ENCODE measurements at places on chromosomes 16 and 17.

DNA sequence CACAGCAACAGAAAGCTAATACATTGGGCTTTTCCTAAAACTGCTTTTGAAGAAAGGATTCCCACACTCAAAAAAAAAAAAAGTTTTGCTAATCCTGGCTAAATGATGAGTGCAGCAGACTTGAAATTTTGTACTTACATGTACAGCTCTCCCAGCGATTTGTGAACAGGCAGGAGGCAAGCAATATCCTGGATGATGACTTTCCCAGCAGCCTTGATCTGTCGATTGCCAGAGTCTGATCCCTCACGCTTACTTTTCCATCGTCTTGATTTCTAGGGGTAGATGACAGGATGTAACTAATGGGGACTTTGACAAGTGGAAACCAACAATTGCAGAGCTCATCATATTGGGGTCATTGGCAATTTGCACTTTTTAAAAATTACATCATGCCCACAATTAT lies 91.4 kb downstream of the WDR59 start:
- no peak for DNase-seq

GRCh38 chr16:66662445-66663194 lies 33.9 kb downstream of the CMTM4 start:
- DNase-seq = peak; percentile 43

- no peak for DNase-seq
These were observed 163.6 kb upstream of the C17orf78 start for GRCh38 chr17:37212179-37212578.

GRCh38 chr17:79391376-79392233 lies 219.2 kb downstream of the RBFOX3 start:
- DNase-seq = peak; percentile 55

DNA sequence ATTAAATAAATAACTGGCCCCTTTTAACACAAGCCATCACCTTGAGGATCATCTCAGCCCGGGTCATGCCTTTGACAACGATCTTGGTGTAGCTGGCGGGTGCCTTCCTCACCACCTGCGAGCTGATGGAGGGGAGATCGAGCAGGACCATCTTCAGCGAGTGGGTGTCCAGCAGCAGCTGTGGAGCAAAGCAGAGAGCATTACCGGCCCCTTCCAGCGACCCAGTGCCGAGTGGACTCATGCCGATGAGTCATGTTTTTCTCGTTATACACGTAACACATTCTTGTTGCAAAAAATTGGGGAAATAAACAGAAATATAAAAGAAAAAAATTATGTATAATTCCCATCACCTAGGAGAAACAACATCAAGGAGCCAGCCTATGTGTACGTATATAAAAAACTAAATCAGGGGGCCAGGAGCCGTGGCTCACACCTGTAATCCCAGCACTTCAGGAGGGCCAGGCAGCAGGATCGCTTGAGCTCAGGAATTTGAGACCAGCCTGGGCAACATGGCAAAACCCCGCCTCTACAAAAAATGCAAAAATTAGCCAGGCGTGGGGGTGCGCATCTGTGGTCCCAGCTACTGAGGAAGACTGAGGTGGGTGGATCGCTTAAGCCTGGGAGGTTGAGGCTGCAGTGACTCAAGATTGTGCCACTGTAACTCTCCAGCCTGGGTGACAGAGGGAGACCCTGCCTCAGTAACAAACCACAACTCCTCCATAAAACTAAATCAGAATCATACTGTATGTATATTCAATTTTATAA lies 169.1 kb upstream of the RPH3AL start:
- no peak for DNase-seq

DNA sequence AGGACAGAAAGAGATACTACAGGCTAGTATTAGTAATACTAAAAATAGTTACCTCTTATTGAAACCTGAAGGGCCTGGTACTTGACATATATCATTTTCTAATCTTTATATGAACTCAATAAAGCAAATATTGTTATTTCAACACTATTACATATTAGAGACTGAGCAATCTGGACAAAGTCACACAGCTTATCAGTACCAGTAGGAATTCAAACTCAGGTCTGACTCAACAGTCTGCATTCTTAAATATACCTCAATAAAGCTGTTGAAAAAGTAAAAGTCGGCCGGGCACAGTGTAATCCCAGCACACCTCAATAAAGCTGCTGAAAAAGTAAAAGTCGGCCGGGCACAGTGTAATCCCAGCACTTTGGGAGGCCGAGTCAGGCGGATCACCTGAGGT lies 67.4 kb downstream of the KANSL1 start:
- DNase-seq = no peak

- peak; percentile 17 for DNase-seq
These were observed 37.1 kb upstream of the BCAS3 start for GRCh38 chr17:60640503-60640902.

- DNase-seq = no peak
These were observed 102.8 kb upstream of the PLCG2 start for GRCh38 chr16:81676066-81676882.

DNA sequence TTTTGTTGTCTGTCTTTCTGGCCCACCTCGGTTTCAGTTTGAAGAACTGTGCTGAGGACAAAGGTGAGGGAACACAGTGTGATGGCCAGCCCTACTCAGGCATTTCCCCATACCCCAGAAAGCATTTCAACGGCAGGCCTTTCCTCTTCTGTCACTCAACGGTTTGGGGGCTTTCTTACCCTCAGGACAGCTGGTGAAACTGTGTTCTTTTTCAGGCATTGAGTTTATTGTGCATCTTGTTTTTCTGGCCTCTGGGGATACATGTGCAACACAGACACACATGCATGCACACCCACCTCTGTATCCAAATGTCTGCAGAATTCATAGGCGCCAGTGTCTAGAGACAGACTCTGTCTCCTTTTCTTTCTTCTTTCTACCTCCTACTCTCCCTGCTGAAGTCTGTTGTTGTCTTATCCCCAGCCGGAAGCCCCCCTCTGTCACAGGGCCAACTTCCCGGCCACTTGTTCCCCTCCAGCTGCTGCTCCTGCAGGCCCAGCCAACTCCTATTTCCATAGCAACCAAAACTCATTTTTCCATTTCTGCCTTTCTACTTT lies 17.0 kb downstream of the CHD9 start:
- DNase-seq = no peak

DNA sequence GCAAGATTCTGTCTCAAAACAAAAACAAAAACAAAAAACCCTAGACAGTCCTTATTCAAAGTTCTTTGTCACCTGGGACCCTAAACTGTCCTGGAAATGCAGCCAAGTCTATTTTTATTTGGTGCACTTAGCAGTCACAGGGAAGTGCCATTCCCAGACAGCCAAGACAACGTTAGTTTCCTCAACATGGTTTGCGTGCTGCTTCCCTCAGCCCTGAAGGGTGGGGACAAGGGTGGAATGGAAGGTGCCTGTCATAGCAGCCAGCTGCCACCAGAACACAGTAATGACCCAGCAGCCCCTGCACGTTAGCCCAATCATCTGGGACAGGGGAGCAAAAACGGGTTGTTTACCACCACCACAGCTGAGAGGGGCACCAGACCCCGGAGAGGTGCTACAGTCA lies 16.9 kb downstream of the CREBBP start:
- DNase-seq = no peak

DNA sequence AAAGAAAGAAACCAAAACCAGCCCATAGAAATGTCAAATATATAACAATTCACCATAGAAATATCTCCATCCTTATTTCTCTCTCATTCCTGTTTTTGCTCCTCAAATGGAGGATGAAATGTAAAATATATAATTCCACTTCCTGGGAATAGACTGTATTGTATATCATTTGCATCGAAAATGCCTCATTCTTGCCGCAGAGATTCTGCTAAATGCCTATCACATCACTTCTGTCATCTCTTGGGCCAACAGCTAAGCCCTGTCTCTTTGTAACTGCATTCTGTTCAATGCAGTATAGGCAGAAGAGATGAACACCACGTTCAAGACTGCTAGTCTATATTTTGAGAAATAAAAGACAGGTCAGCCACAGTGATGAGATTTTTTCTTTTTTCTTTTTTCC lies 956.3 kb upstream of the SOX9 start:
- no peak for DNase-seq

DNA sequence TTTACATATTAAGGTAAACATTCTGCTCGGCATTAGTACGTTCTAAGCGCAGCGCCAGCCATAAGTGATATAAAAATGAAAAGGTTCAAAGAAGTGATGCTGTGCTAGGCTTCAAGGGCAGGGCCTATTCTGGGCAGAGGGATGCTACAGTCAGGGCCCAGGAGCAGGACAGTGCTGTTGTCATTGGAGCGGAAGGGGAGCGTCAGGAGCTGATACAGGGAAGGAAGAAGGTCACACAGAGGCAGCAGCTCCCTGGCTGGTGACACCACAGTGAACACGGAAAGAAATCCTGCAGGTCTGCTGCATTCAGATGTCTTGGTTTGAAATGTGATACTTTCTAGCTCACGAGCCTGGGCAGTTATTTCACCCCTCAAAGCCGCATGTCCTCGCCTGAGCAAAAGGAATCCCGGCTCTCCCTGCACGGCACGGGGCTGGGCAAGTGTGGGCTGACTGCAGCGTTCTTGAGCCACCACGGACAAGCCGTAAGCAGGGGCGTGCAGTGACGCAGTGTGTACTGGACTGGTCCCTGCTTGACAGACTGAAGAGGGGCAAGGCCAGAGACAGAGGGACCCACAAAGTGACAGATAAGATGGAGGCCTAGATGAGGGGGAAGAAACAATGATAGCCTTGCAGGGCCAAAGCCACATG lies 41.1 kb downstream of the ZCCHC14 start:
- no peak for DNase-seq

- peak; percentile 15 for DNase-seq
These were observed 9.9 kb downstream of the CYGB start for GRCh38 chr17:76527430-76528111.

GRCh38 chr17:15453782-15454181 lies 13.6 kb downstream of the CDRT4 start:
- DNase-seq = peak; percentile 19

DNA sequence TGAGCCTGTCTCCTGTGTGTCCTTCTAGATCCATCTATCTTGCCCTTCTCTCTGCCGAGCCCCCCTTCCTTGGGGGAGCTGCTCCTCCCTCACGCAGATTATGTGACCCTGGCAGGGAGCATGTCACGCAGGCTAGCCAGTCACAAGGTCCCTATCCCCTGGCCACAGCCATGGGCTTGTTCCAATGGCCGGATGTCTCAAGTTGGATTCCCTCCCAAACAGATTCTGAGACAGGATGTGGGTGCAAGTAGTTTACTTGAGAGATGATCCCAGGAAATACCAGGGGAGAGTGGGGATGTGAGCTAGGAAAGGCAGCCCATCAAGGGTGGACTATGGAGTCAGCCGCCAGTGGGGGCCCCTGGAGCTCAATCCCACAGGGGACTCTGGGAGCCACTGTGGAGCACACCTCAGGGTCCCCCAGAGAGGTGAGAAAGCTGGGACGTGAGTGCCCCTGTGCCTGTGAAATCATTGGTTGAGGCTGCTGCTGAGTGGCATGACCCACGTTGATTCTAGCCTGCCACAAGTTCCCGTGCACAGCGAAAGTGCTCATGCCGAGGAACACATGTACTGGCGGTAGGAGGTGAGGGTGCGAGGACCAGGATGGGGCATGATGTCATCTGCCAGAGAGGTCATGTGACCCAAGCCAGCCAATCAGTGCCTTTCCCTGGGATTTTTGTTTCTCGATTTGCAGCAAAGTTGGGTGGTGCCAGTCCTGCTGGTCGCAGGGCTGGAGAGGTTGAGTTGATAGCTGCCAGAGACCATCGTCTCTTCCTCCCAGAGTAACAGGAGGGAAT lies 6.4 kb upstream of the CRISPLD2 start:
- DNase-seq = no peak

GRCh38 chr16:27582883-27583282 lies 32.9 kb downstream of the KATNIP start:
- no peak for DNase-seq

DNA sequence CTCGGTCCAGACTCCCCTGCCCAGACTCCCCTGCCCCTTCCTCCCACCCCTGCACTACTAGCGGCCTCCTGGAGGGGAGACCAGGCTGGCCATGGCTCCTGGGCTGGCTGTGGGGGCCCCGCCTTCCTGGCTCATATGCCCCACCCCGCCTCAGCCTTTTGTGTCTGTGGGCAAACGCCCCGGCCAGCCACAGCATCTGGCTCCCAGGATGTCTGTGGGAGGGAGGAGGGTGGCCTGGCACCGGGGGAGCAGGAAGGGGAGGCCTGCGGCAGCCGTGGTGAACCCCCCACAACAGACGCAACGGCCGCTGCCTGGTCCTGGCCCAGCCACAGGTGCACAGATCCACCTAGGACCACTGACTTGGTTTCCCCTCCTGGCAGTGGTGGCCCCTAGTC lies 32.9 kb downstream of the BAHCC1 start:
- peak; percentile 72 for DNase-seq

DNA sequence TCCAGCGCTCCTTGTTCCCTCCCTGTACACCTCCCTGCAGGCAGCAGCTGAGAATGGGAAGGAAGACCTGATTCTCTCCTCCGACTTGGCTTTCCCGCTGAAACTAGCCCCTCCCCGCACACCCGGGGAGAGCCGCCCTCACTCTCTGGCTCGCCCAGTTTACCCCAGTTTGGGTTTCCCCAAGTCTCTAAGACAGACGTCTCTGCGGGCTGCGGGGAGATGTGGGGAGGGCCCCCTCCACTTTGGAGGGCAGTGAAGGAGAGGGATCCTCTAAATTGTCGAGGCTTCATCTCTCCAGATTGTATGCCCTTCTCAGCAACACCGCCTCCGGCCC lies 797 bp downstream of the GRB7 start:
- DNase-seq = no peak

GRCh38 chr16:88456356-88457292 lies 3.5 kb downstream of the ZFPM1 start:
- no peak for DNase-seq

DNA sequence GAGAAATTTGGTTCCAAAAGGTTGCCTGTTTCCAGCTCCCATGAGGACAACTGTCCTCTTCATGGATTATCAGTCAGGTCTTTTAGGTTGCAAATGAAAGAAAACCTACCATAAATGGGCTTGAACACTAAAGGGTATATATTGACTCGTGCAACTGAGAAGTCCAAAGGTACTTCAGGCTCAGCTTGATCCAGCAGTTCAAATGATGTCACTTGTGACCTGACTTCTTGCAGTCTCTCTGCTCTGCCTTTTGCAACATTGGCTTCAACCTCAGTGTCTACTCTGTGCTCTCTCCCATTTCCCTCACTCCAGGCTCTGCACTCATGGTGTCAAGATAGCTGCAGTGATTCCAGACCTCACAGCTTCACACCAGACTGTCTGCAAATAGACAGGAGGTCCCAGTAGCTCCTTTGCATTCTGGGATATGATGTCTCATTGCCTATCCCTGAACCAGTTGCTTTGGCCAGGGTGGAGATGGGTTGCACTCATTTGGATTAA lies 5.5 kb upstream of the CALB2 start:
- DNase-seq = no peak

DNA sequence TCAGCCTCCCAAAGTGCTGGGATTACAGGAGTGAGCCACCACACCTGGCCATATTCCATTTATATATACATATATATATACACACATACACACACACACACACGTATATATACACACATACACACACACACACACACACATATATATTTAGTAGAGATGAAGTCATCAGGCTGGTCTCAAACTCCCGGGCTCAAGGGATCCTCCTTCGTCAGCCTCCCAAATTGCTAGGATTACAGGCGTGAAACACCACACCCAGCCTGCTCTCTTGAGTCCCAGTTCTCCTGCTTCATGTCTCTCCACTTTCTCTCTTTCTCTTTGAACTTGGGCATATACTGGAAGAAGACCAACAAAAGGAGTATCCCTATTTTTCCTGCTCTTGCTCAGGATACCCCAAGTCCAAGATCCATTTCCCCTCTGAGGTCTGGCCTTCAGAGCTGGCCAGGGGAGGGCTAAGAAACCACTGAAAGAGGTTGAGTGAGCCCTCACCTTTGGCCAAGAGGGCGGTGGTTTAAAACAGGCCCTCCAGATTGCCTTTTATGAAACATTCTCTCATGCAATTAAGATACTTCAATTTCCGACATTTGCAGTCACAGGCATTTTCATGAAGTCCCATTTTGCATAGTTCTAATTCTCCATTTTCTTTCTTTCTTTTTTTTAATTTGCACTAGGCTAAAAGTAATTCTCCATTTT lies 37.9 kb downstream of the CIBAR2 start:
- no peak for DNase-seq
